ENCODE measurements at places on chromosomes 6 and 20. TPM values are rescaled to one million over a fixed set of nuclear protein-coding genes. Genes with fewer than 3 reads are reported as not detected.

The SAMD5 gene
- not detected for total RNA-seq

The NRN1 gene
- total RNA-seq, result 4.1 TPM

DNA sequence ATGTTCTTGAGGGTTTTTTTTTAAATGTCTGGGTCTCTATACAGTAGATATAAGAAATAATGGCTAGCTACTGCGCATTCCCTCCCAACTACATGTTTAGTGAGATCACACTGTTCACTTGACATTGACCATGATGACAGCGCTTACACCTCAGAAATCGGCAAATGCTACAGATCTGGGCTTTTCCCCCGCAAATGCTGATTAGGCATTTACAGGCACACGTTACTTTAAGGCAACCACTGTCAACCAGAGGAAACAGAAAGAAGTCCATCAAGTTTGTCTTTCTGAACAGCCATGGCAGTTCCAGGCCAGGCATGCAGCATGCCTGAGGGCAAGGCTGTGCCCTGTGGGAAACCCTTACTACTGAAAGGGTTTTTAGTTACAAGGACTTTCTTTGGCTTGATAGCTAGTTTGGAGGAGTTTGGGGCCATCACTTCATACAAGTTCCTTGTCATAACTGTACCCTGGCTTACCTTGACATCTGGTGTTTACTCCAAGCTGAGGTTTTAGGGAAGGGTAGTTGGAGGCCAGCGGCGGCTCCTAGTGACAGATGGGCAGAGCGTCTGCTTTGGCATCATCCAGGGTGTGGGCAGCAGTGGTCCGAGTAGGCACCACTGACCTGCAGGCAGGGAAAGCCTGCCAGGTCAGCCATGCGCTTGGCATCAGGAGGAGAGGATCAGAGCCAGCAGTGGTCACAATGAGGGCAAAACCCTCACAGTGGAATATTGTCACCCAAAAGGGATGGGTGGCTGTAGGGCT is 43.0 kb downstream of the CFAP61 start:
- no peak overlapping the region for H3K27ac ChIP-seq
- H3K27me3 ChIP-seq, result peaks cover 17% of the 10 kb centered on the region
- H3K4me3 ChIP-seq, result no peak overlapping the region
- DNase-seq, result no peak
- no peaks in the 10 kb centered on the region for H3K36me3 ChIP-seq

- no peak overlapping the region for H3K4me3 ChIP-seq
- no peaks in the 10 kb centered on the region for H3K27me3 ChIP-seq
- no peaks in the 10 kb centered on the region for H3K4me1 ChIP-seq
- no peak for DNase-seq
- no peak overlapping the region for H3K27ac ChIP-seq
These were observed 306.4 kb upstream of the RNF217 start for GRCh38 chr6:124655866-124656265.

GRCh38 chr6:75794954-75795739 is 46.1 kb downstream of the MYO6 start:
- H3K36me3 ChIP-seq, result no peaks in the 10 kb centered on the region
- no peak overlapping the region for H3K4me3 ChIP-seq
- H3K4me1 ChIP-seq, result no peaks in the 10 kb centered on the region
- H3K27me3 ChIP-seq, result no peaks in the 10 kb centered on the region
- no peak overlapping the region for H3K27ac ChIP-seq

DNA sequence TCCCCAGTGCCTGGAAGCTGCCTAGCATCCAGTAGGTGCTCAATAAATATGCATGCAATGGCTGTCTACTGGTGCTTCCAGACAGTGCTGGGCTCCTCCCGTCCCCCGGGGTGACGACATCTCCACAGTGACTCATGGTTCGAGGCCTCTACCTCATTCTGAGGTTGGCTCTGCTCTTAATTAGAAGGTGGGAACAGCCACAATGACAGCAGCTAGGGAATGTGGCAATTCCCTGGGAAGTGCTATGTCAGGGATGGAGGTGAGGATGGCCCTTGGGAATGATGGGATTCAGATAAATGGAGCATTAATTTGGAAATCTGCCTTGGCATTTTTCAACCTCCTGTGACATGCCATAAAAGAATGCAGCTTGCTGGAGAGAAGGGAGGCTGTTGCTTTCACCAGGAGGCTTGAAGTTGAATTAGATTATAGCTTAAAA is 43.5 kb upstream of the NFATC2 start:
- H3K4me1 ChIP-seq, result peaks cover 10% of the 10 kb centered on the region
- no peak for DNase-seq
- H3K27me3 ChIP-seq, result no peaks in the 10 kb centered on the region
- no peaks in the 10 kb centered on the region for H3K36me3 ChIP-seq
- H3K4me3 ChIP-seq, result no peak overlapping the region

The RAET1L gene
- not detected for total RNA-seq

- peak; percentile 36 for DNase-seq
- H3K36me3 ChIP-seq, result no peaks in the 10 kb centered on the region
- peaks cover 60% of the 10 kb centered on the region for H3K4me1 ChIP-seq
These were observed 36.2 kb downstream of the SUN5 start for GRCh38 chr20:32967961-32968457.

GRCh38 chr20:38256021-38256420 is 4.5 kb downstream of the KIAA1755 start:
- no peaks in the 10 kb centered on the region for H3K36me3 ChIP-seq
- no peak for DNase-seq
- H3K27ac ChIP-seq, result no peak overlapping the region

DNA sequence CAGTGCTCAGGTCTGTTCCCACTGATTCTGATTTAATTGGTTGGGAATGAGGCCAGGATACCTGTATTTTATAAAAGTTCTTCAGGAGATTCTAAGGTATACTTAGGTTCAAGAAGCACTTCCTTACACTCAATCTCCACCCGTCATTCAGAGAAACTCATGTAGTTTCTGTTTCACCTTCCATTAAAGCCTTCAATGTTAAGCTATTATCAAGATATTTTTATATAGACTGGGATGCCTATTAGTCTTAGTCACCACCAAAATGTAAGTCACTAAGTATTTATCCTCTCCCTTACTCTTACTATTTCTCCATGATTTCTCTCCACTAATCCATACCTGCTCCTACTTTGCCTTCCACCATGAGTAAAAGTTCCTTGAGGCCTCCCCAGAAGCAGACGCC is 38.1 kb upstream of the GCLC start:
- no peak overlapping the region for H3K4me3 ChIP-seq
- DNase-seq, result no peak
- H3K27me3 ChIP-seq, result no peaks in the 10 kb centered on the region
- H3K4me1 ChIP-seq, result peaks cover 12% of the 10 kb centered on the region
- no peak overlapping the region for H3K27ac ChIP-seq

- no peaks in the 10 kb centered on the region for H3K4me1 ChIP-seq
- H3K4me3 ChIP-seq, result no peak overlapping the region
- no peaks in the 10 kb centered on the region for H3K36me3 ChIP-seq
- DNase-seq, result no peak
- peaks cover 3% of the 10 kb centered on the region for H3K27me3 ChIP-seq
These were observed 125.2 kb downstream of the KIF6 start for GRCh38 chr6:39599973-39600372.

GRCh38 chr20:46559685-46560440 is 9.4 kb upstream of the OCSTAMP start:
- H3K4me3 ChIP-seq, result no peak overlapping the region
- no peaks in the 10 kb centered on the region for H3K27me3 ChIP-seq
- H3K27ac ChIP-seq, result no peak overlapping the region
- peaks cover 8% of the 10 kb centered on the region for H3K36me3 ChIP-seq
- H3K4me1 ChIP-seq, result peaks cover 53% of the 10 kb centered on the region

The CEP162 gene
- total RNA-seq, result 8.1 TPM

GRCh38 chr6:73932866-73933265 is 236.9 kb downstream of the CD109 start:
- no peak overlapping the region for H3K27ac ChIP-seq
- DNase-seq, result no peak
- no peaks in the 10 kb centered on the region for H3K36me3 ChIP-seq

The RIMS1 gene
- total RNA-seq, result not detected

GRCh38 chr6:157049133-157049532 is 272.0 kb downstream of the ARID1B start:
- H3K36me3 ChIP-seq, result no peaks in the 10 kb centered on the region
- H3K27ac ChIP-seq, result no peak overlapping the region
- no peak overlapping the region for H3K4me3 ChIP-seq
- no peaks in the 10 kb centered on the region for H3K27me3 ChIP-seq

DNA sequence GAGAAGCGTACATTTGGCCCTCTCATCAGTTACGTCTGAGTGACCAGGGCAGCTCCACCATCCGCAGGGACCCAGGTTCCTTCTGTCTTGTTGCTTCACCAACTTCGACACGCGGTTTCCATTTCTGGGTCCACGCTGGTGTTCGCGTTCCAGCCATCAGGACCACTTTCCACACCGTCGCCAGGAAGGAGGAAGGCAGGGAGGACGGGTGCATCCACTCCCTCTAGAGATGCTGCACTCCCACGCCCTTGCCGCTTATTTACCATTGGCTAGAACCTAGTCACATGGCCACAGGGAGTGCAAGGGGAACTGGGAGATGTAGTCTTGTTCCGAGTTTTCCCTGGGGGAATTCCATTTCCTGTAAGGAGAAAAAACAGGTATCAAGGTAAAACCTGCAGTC is 33.2 kb upstream of the SNX9 start:
- H3K27me3 ChIP-seq, result peaks cover 38% of the 10 kb centered on the region
- no peaks in the 10 kb centered on the region for H3K4me1 ChIP-seq
- DNase-seq, result no peak
- no peak overlapping the region for H3K4me3 ChIP-seq
- no peaks in the 10 kb centered on the region for H3K36me3 ChIP-seq

DNA sequence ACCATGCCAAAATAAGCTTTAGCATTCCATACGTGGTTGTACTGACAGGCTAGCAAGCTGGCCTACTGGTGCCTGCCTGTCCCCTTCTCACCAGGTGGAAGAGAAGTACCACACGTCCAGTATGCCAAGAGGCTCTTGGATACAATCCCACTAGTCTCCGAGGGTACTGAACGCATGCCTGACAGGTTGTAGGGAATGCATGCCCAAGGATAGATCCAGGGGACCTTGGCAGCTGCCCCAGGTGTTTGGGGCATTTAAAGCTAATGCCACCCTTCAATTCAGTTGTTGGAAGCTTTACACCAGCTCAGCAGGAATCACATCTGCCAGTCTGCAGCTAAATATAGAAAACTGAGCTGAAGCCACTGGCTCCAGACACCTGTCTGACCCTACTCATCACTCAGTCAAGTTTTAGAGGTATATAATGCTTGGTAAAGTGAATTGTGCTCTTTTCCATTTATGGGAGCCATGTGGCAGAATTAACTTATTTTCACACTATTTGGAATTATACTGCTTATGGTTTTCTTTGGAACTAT is 4.9 kb downstream of the TUBB2B start:
- no peak for DNase-seq
- H3K36me3 ChIP-seq, result no peaks in the 10 kb centered on the region
- no peak overlapping the region for H3K4me3 ChIP-seq
- H3K4me1 ChIP-seq, result peaks cover 8% of the 10 kb centered on the region

DNA sequence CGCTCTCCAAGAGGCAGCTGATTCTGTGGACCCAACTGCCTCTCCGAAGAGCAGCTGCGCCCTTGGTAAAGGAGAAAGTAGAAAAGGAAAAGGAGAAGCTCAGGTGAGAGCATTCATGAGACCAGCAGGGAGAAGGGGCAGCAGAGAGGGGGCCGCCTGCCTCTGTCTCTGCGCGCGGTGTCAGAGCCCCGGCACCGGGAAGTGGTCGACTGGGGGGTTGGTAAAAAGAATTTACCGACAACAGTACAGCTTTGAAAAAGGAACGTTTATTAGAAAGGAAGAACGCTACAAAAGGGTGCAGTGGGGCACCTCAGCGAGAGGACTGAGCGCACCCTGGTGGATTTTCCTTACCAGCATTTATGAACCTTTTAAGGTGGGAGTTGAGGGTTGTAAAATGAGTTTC is 61.9 kb downstream of the GPR6 start:
- peak overlapping the region; percentile 63 for H3K27ac ChIP-seq
- H3K27me3 ChIP-seq, result no peaks in the 10 kb centered on the region
- H3K4me3 ChIP-seq, result peak overlapping the region; percentile 72
- no peaks in the 10 kb centered on the region for H3K36me3 ChIP-seq
- H3K4me1 ChIP-seq, result peaks cover 20% of the 10 kb centered on the region

DNA sequence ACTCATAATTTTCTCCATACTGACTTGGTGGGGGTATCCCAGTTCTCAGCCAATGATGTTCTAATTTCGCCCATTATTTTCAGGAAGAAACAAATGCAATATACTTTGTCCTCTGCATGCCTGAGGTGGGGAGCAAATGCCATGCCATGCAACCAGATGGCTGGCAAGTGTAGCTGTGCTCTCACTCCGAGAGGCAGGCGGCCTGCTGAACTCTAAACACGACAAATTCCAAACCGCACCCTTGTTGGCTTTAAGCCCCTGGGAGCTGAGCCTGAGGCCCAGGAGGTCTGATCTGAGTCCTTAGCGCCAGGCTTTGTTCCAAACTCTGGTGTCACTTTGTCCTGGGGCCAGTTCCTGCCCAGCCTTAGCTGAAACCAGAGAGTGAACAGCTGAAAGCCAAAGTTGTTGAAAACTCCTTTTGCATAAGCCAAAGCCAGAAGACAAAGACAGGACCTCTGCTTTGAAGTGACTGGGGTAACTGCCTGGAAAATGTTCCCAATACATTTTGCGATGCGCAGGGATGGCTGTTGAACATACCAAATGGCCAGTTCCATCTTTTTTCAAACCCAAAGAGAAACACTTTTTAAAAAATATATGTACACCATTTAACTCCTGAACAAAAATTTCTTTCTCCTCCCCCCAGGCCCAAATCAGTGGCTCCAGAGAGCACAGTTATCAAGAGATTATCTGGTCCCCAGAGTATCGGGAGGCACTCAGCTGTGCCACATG is 46.2 kb downstream of the TTI1 start:
- no peak overlapping the region for H3K27ac ChIP-seq
- peaks cover 32% of the 10 kb centered on the region for H3K36me3 ChIP-seq
- H3K27me3 ChIP-seq, result no peaks in the 10 kb centered on the region

- no peak for DNase-seq
- no peaks in the 10 kb centered on the region for H3K36me3 ChIP-seq
- H3K27me3 ChIP-seq, result peaks cover 54% of the 10 kb centered on the region
- no peaks in the 10 kb centered on the region for H3K4me1 ChIP-seq
These were observed 28.6 kb downstream of the GPX5 start for GRCh38 chr6:28553986-28554881.

The HLA-C gene
- 1,690 TPM for total RNA-seq

The PSMA7 gene
- total RNA-seq, result 246 TPM

GRCh38 chr20:61579908-61580307 is 327.8 kb downstream of the CDH4 start:
- no peak overlapping the region for H3K4me3 ChIP-seq
- no peaks in the 10 kb centered on the region for H3K4me1 ChIP-seq
- DNase-seq, result no peak
- no peaks in the 10 kb centered on the region for H3K27me3 ChIP-seq

- H3K27me3 ChIP-seq, result no peaks in the 10 kb centered on the region
- H3K36me3 ChIP-seq, result peaks cover 49% of the 10 kb centered on the region
- H3K4me1 ChIP-seq, result peaks cover 26% of the 10 kb centered on the region
- DNase-seq, result no peak
- H3K4me3 ChIP-seq, result no peak overlapping the region
These were observed 58.4 kb downstream of the SYTL3 start for GRCh38 chr6:158708239-158708638.

The SLC35D3 gene
- total RNA-seq, result 0.13 TPM

GRCh38 chr6:109225946-109226345 is 130.6 kb downstream of the CEP57L1 start:
- no peak overlapping the region for H3K4me3 ChIP-seq
- H3K27ac ChIP-seq, result no peak overlapping the region
- peaks cover 13% of the 10 kb centered on the region for H3K4me1 ChIP-seq
- no peak for DNase-seq

The MAS1L gene
- not detected for total RNA-seq
